ENCODE measurements at places on chromosomes 6 and 20.

DNA sequence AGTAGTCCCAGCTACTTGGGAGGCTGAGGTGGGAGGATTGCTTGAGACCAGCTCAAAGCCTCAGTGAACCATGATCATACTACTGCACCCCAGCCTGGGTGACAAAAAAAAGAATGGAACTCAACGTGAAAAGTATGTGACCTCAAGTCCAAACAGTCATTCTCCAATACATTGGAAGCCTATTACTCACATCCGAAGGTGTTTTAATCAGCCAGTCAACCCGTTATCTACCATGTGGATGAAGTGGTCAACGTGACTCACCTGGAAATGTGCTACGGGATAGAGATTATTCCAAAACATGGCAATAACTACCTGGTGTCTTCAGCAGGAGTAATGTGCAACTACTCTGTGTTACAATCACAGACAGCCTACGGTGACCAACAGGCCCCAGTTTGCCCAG is 85.8 kb upstream of the TOP1 start:
- no peak for DNase-seq

DNA sequence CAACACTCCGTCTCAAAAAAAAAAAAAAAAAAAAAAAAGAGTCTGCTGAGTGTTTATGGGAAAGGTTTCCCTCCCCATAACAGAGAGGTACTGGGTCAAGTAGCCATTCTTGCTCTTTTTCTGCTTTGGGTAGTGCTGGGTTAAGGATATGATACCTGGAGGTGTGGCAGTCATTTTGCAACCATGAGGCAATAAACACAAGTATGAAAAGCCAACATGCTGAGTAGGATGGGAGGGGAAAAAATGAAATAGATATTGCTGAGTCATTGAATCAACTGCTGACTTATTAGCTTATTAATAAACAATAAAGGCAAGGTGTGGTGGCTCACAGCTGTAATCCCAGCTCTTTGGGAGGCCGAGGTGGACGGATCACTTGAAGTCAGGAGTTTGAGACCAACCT is 2.3 kb upstream of the TOMM34 start:
- no peak for DNase-seq

- no peak for DNase-seq
Observed at GRCh38 chr6:111802720-111803330, 70.4 kb downstream of the FYN start.

DNA sequence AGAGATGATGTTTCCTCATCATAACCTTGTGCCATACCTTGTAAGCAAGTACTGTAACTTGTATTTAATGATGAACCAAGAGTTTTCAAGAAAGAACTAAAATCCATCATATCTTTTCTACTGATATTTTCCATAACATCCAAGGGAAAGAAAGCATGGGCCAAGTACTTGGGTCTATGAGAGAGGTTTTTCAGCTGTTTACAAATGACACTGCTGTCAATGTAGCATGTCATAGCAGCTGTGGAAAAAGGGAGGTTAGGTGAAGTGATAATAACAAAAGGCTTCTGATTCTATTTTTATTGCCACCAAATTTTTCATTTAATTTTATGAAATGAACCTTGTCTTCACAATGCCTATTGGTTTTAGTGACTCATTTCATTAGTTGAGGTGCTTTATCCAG is 482.3 kb downstream of the LMBRD1 start:
- DNase-seq = no peak

DNA sequence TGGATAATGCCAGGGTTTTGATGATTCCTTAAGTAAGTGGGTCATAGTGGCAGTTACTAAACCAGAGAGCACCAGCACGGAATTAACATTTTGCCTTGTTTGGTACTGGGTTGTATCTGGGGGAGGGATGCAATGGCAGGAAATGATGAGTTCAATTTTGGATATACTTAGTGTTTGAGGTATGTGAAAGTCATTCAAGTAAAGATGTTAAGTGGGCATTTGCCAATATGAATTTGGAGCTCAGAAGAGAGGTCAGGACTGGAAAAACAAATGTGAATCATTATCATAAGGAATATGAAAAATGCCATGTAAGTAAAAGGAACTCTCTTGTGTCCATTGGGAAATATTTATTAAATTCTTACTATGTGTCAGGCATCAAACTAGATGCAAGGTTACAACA is 6.2 kb downstream of the PXT1 start:
- peak; percentile 83 for DNase-seq

DNA sequence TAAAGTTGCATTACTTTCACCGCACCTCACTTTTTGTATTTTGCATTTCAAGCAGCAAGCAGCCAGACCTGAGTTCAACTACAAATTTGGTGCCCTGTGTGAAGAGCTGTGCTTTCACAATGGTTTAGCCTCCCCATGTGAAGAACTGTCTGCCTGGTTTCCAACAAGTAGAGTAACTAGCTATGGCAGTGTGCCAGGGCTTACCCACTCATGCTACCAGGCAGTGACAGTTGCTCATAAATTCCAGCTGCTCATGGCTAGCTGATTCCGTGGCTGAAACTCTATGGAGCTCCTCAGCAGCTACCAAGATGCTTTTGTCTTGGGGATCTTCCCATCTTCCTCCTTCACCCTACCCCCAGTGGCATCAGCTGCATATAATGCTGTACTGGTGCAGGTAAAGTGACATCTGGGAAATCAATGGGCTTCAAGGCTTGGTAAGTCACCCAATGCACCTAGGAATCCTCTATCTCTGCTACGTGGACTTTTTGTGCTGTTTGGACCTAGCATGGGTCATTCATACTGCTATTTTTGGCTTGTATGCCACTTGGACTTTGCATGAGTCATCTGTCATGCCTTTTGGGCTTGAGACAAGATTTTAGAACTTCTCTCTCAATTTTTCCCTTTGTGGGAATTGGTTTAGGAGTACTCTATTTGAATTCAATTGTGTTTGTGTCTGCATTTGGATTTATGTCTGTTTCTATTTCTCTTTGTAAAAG is 176.5 kb upstream of the GJE1 start:
- peak; percentile 8 for DNase-seq

DNA sequence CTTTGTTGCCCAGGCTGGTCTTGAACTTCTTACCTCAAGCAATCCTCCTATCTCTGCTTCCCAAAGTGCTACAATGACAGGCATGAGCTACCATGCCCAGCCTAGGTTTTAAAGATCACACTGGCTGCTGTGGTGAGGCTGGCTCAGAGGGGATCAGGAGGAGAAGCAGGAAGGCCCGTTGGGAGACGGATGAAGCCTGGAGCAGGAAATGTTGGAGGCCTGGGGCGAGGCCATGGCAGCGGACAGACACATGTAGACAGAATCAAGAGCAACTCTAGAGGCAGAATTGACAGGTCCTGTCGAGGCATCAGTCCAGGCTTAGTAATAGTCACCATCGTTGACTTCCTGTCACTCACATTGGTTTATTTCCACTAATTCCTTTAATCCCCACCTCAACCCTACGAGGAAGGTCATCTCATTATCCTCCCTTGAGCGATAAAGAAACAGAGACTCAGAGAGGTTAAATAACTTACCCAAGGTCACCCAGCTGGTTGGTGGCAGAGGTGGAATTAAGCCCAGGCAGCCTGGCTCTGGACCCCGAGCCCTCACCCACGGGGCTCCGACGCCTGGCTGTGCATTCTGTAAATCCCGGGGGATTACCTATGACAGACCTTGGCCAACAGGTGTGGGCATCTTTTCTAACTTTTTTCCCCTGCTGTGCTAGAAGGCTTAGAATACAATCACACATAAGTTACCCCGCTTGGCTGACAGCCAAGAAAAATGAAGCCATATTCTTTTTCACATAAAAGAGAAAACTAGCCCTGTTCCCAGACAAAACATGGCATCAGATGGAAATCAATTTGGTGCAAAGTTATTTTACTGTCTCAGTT is 113.4 kb downstream of the EYA2 start:
- DNase-seq = no peak

DNA sequence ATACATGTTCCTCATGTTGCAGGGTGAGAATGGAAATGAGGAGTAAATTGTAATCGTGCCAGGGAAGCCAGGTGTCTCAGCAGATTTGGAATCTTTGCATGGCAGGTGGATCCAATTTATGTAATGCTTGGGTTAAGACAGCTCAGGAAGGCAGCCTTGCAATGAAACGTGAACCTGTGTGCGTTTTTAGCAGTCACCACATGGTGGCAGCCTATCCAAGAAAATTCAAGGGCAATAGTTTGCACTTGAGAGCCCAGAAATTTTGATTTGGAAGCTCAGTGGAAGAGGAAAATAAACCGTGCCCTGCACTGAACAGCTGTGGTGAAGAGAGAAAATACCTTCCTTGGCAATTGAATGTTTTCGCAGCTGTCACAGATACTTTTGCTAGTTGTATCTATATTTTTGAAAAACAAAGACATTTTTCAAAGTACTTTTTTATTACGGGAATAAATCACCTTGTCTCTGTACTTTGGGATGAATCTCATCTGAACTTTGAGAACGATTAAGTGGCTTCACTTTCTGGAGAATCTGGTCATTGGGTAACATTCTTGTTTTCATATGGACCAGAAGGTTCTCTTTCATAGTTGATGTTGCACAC is 26.5 kb downstream of the MTHFD1L start:
- peak; percentile 73 for DNase-seq

DNA sequence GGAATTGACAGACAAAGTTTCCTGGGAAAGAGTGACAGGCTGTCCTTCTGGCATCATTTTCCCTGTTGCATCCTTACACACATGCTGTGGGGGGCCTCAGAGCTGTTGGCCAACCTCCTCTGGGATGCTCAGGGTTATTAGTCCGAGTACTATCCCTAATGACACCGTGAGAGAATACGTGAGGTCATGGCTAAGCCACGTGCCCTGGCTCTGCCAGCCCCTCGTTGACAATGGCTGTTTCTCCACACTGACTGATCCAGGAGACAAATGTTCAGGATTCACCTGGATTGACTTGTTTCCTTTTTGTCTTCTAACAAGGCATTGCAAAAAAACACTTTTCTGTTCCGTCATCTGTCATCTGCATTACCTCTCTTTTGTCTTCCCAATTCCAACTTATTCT is 604.6 kb downstream of the TFAP2A start:
- DNase-seq = no peak

GRCh38 chr6:77856391-77856790 is 203.6 kb downstream of the MEI4 start:
- no peak for DNase-seq

- no peak for DNase-seq
Observed at GRCh38 chr20:6044115-6044514, 9.7 kb downstream of the LRRN4 start.

DNA sequence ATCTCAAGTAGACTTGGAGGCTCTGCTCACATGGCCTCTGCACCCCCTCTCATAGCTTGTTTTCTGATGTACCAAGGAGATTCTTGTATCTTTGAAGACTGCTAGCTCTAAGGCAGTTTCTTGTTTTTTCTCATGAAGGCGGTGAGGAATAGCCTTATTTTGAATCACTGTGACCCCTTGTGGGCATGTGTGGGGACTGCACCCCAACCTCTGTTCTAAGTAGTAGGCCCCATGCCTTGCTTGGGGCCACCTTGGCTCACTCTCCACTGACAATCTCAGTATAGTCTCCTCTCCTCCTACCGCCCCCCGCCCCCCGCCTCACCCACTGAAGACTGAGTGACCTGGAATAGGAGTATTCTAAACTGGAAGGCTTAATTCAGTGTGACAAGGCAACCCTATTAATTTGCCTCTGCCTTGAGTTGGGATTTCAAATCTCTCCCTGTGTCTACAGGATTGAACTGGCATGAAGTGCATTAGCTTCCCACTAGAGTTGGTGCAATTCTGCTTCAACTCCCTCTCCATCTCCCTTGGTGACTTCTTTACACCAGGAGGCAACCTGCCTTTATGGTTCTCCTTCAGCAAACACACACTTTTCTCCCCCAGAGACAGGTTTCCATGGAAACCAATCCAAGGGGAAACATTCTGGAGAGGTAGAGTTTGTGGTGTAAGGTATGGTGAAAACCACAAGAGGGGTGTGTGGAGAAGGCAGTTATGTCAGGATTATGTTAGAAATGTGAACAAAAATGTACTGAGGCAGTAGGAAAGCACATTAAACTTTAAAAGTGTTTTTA is 75.4 kb upstream of the ECI2 start:
- DNase-seq = peak; percentile 47

DNA sequence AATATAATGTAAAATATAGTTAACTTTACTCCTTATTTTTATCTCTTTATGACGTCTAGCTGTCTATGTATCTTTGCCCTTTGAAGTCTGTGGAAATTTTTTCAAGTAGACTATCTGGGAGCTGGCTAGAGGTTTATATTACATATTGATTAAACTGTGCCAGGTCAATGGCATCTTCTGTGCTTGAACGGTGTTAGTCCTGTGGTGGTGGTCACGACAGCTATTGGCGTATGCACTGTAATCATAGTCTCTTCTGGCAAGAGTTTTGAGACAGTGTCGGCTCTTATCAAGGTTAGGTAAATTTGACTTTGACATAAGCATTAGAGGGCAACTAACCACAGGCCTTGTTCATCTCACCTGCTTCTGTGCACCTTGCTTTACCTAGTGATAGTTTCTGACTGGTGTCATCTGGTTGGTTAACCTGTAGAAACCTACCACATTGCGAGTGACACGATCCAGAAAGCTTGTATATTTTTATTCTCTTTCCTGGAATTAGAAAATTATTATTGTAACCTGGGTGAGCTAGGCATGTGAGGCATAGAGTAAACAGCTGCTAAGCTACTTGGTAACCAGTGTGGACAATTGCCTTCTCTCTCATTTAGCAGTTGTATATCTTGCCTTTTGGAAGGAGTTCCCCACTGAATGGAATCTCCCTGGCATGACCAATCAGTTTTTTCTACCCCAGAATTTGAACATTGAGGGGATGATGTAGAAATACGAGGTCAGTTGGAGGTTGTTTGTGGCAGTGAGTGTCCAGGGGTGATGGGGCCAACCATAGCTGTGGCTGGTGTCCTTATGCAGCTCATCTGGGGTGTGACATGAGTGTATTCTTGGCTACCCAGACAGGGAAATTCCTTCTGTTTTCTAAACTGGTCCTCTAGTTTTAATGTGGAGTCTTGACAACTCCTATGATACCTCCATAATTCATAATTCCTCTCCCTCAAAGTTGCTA is 45.9 kb downstream of the SH3BGRL2 start:
- DNase-seq = no peak

DNA sequence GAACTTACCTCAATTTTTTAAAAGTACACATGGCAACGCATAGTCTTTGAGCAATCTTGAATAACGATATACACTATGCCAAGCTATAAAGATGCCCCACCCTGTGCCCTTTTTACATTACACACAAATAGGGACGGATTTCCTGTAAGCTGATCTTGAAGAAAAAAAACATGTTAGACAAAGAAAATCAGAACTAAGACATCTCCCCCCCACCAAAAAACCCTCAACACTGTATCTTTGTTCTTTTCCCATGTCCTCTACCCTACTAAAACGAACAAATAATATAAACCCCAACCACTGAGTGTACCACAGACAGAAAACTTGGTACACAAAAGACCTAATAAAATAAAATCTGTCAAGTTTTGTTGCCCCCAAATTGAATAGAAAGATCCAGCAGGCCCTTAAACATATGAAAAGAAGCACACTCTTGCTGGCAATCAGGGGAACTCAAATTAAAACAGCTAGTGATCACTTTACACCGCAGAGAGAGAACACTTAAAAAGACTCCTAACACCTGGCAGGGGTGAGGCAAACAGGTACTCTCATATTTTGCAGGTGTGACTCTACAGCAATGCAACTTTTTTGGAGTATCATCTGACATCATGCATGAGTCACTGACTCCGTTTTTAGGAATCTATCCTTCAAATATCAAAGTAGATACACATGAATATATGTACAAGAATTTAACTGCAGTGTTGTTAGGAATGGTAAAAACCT is 29.6 kb downstream of the BACH2 start:
- DNase-seq = no peak

GRCh38 chr6:7538484-7538883 is 3.0 kb upstream of the DSP start:
- no peak for DNase-seq

All from fibroblast of skin of right quadriceps (primary cell).